Ascending aorta (tissue), 2 donors: ENCODE measurements at places on chromosomes 16 and 17. TPM values are rescaled to one million over a fixed set of nuclear protein-coding genes. Genes with fewer than 3 reads are reported as not detected.

The EIF3C gene
- total RNA-seq, result 356 TPM

DNA sequence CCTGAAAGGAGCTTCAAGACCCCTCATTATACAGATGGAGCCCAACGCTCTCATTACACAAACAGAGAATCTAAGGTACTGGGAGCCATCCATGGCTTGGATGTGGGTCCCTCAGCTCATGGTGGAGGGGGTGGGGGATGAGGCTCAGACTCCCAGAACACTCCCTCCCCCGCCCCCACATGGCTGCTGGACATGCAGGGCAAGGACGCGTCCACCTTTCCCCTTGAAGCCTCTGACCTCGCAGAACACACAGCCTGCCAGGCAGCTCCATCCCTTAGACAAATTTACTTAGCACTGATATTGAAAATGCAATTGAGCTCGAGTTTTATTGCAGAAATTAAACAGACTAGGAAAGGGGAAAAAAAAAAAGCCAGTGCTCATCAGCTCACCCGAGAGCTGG lies 203.9 kb downstream of the ZNF423 start:
- no peak for DNase-seq

- no peak for DNase-seq
Observed at GRCh38 chr17:57916925-57917858, 38.0 kb downstream of the CUEDC1 start.

DNA sequence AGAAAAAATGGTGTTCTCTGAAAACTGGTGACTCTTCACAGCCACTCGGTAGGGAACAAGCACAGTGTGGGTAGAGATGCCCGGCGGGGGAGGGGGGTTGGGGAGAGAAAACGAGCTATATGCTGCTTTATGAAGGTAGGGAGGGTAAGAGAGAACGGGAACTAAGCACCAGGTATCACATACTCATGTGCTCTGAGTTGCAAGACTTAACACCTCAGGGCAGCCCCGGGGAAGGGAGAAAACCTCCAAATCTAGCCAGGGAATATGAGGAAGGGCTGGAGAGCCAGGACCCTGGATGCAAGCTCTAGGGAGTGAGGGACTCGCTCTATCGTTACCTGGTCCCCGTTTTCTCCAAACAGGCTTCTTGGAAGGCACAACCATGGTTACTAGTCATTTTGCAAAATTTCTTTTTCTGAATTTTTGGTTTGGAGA lies 35.3 kb downstream of the HIC1 start:
- DNase-seq, result no peak

DNA sequence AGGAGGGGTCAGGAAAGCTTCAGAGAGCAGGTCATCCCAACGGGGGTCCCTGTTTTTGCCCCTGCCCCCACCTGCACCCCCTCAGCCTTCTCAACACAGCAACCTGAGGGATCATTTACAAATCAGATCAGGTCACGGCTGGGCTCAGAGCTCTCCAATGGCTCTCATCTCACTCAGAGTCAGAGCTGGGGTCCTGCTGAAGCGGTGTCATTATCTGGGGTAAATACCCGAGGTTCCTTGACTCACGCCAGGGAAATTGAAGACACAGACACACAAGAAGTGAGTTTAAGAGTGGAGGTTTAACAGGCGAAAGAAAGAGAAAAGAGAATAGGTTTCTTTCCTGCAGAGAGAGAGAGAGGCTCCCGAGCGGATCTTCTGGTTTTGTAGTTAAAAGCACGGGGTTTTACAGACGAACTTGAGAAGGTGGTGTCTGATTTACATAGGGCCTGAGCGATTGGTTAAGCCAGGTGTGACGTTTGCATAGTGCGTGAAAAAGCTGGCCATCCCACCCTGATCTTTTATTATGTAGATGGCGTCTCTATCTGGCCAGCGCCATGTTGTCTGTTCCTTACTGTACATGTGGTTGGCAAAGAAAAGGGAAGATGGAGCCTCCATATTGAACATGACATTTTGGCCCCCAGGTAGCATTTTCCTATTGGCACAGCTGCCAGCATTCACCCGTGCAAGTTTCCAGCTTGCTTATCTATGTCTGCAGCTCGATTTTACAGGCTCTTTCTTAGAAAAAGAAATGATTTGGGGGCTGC lies 51.4 kb downstream of the WSB1 start:
- no peak for DNase-seq

- peak; percentile 85 for DNase-seq
Observed at GRCh38 chr17:78289802-78290363, 58.5 kb downstream of the TMEM235 start.

The RAMP2 gene
- 80.5 TPM for total RNA-seq

The CRYBA1 gene
- total RNA-seq, result not detected

GRCh38 chr16:73949574-73950320 lies 346.9 kb upstream of the PSMD7 start:
- DNase-seq, result no peak
